ENCODE measurements at places on chromosomes 5 and 9.
A peak's percentile ranks its signal among the peaks of the same experiment; 100 is the strongest.

DNA sequence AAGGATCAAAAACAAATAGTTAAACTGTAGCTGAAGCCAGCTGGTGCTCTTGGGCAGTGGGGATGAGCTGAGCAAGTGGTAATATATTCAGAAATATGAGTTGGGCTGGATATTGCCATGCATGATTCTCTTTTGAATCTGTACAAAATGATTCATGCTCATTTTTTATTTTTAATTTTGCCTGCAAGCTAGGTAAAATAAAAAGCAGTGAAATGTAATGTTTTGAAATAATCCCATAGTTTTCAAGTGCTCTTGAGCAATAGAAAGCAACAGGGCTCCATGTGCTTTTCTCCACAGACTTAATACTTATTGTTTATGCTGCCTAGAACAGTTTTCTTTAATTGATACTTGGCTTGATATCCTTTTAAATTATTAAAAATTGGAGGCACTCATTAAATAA lies 489.3 kb downstream of the TLE4 start:
- DNase-seq: no peak

DNA sequence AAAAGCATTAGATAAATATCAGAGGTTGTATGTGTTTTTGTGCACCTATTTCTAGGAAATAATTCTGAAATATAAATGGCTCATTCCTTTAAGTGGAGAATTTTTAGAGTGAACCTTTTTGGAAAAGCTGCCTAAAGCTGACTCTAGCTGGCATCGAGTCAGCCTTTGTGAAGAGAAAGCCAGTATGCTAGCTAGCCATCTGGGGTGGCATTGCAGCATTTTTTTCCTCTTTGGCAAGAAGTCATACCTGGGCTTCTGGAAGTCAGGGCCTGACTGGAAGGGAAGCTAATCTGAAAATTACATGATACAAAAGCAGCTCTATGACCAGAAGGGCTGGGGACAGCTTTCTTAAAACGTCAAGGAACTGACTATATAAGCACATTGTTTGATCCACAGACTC lies 19.7 kb downstream of the ANP32B start:
- no peak for DNase-seq

DNA sequence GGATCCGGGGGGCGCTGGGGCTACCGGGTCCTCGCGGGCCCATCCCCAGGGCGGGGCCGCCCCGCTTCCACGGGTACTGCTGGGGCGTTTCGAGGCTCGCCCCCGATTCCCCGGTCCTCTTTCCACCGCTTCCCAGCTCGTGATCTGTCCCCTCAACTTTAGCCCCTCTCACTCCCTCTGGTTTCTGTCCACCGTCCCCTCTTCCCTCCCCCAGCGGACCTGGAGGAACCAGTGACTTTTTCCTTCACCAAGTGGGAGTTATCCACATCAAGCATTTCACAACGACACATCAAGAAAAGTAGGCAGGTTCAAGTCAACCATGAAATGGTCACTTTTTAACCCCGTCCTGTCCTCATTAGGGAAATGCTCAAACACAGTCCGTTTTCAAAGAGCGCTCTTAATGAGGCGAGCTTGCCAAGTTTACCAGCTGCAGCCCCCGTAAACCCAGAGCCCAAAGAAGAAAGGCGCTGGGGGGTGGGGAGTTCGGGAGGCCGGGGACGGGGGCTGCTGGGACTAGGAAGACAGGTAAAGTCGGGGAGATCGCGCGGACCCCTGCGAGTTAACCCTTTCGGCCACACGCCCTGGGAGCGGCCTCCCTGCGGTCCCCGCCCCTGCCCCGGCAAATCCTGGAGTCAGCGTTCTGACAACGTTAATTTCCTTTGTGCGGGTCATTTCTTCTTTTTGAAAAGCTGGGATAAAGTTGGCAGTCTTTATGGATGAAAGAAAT lies 2.1 kb upstream of the NFIB start:
- no peak for DNase-seq

GRCh38 chr5:73797132-73797510 lies 171.1 kb downstream of the ARHGEF28 start:
- no peak for DNase-seq

DNA sequence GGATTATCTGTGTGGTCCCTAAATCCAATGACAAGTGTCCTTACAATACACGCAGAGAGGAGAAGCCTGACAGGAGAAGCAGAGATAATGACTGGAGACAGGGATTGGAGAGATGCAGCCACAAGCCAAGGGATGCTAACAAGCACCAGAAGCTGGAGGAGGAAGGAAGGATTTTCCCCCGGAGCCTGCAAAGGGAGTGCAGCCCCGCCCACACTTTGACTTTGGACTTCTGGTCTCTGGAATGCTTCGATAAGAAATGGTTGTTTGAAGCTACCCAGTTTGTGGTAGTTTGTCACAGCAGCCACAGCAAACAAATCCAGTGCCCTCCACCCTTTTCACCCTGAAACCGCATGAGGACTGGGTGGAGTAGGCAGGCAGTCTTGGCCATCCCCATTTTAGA lies 77.2 kb upstream of the BOD1 start:
- DNase-seq: no peak

DNA sequence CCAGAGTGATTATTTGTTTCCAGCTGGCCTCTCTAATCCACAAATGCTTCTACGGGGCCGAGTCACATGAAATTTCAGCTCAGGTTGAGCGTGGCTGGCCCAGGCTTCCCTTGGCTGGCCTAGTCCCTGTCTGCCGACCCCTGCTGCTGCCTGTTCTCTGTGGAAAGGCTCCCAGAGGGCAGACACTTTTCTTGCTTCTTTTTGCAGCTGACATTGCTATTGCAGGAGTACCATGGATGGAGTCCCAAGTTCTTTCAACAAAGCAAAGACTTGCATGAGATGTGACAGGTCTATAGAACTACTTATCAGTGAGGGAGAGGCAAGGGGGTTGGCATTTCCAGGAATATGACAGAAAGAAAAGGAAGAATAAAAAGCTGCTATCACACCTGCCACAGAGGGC lies 287.4 kb upstream of the ARRDC3 start:
- DNase-seq: no peak

DNA sequence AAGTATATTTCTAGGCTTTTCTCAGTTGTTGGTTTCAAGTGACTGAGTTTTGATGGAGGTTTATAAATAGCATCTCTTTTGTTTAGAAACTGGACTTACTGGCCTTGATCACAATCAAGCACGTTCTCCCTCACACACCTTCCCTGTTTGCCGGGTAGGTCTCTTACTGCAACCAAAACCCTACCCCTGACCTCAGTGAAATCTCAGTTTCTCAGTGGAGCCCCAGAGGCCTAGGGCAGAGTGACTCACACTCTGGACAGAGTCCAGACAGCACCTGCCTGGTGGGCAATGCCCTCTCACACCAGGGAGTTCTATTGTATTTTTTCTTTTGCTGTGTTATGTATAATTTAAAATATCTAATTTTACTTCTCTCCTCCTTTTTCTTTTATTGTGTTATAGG lies 48.4 kb upstream of the EPB41L4B start:
- no peak for DNase-seq

DNA sequence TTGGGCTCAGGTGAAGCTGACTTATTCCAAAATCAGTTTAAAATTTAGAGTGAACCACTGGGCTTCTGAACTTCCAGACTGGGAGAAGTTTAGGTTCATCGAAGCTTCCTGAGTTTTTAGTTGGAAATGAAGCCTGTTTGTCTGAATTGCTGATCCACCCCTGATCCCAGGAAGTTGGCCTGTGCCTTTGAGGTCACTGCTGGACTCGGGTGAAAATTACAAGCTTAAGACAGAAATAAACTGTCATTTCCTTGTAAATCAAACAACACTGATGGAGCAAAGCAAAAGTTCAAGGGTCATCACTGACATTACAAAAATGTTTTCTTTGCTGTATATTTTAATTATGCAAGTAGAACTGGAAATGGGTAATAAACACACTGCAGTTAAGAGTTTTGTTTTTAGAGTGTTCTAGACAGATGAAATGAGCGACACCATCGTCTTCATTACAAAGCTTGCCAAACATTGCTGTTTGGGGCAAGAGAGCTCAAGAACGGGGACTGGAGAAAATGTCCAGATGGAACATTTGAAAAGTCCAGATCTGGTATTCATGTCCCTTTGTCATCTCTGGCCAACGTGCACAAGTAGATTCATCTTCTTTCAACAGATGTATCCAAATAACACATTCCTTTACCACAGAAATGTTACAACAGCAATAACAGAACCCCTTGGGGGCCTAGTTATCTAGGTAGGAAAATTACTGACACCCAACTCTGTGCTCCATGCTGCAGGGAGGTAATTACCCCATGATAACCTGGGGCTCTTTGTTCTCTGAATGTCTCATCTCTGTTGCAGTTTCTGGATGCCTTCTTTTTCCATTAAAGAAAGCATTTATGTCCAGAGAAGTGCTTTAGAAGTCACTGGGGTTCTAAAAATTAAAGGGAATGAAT lies 142.4 kb upstream of the ERCC6L2 start:
- DNase-seq: no peak

- DNase-seq: no peak
Observed at GRCh38 chr5:766666-767431, 17.7 kb downstream of the ZDHHC11B start.

DNA sequence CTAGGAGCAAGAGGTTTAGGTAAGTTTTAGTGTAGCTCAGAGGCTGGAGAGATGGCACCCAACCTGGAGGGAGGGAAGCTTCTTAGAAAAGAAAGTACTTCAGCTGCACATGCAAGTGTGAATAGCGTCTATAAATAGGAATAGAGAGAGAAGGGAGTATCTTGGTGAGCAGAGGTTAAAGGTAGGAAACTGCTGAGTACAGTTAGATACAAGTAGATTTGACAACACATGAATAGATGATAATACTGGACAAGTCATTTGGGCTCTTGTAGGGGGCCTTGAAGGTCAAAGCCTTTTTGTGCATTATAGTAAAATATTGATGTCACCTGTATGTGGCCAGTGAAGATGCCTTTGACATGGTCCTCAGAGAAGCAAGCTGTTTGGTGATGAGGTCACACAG lies 34.2 kb downstream of the ANP32B start:
- DNase-seq: no peak

DNA sequence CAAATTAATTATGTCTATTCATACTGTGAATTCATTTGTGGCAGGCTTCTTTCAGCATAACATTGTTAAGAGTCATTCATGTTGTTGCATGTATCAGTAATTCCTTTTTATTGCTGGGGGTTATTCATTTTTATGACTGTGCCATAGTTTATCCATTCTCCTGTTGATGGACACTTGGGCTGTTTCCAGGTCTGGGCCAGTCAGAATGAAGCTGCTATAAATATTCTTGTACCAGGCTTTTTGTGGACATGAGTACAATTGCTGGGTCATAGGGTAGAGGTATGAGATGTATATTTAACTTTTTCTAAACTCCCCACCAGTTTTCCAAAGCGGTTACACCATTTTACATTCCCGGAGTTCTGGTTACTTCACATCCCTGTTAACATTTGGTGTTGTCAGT lies 13.6 kb downstream of the PRPF4 start:
- peak; percentile 34 for DNase-seq

DNA sequence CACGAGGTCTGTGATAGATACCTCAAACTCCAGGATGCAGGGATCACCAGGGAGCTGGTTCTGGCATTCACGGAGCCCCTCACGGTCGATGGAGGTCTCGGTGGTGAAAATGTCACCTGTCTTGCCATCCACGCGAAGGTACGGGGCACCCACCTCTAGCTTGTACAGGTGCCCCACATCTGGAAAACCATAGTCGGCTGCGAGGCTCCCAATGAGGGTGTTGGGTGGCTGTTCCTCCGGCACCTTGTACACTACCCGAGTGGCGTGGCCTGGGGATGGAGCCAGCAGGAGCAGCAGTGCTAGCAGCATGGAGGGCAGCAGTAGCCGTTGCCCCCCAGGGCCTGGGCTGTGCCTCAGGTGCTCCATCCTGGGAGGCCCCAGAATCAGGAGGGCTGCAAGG lies 9.2 kb downstream of the PCDH1 start:
- no peak for DNase-seq

DNA sequence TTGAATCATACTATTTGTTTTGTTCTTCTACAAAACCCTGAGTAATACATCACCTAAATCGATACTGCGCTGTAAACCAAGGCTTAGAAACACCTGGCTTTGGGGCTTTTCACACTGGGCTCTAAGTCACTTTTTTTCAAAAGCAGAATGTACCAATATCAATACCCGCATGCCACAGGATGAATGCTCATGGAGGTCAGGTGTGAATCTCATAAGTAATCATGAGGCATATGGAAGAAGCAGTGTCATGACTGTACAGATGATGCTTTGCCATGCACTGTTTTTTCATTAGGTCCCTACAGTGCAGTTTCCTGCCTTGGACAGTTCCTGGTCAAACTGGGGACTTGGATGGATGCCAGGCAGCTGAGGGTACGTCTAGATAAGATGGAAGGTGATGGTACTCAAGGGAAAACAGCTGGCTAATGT lies 49.0 kb upstream of the ATG10 start:
- DNase-seq: no peak

GRCh38 chr5:6236858-6237481 lies 141.4 kb downstream of the MED10 start:
- DNase-seq: no peak

- DNase-seq: no peak
Observed at GRCh38 chr9:113511856-113512761, 48.6 kb downstream of the RGS3 start.

- DNase-seq: no peak
Observed at GRCh38 chr5:56700711-56701110, 114.6 kb upstream of the MAP3K1 start.
